ENCODE measurements at places on chromosomes 3 and 15.

GRCh38 chr15:78842519-78842918, 30.2 kb upstream of the MORF4L1 start:
- no peak for DNase-seq

- DNase-seq, result no peak
These were observed 27.2 kb downstream of the SPINK8 start for GRCh38 chr3:48306290-48306689.

DNA sequence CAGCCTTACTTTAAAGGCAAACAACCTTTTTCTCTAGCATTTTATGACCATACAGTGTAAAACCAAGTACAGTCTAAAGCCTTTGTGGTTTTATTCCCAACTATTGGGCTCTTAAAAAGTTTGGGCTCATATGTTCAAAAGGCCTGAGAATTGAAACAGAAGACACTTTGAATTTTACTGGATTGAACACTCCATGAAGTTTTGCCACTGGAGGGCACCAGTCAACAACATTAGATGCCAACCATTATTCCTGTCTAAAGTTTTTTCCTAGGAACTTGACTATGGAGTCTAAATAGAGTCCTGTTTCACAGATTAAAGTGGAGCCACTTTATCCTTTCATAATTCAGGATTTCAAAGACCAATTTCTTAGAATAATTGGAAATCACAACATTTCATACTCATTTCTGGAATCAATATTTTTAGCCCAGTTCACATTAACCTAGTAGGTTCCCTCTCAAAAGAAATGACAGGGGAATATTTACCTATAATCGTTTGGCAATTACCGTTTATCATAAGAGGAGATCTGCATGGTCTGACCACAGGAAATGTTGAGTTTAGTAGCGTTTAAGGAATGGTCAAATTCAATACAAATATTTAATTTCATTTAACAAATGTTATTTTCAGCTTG, 244.1 kb upstream of the PDZRN3 start:
- no peak for DNase-seq

DNA sequence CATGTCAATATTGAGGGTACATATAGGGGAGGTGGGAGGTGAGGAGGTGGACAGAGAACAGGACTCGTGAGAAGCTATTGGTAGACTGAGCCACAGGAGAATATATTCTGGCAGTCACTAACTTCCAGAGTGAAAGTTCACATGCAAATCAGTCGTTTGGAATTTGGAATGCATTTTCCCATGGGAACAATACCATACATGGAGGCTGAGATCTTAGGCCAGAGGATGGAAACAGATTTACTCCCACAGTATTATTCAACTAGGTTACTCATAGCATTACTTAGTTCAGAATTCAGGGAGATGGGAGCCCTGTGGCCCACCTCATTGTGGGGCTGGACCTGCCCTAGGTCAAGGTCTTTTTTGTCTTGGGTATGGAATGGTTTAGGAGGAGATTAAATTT, 36.4 kb upstream of the ABHD2 start:
- no peak for DNase-seq
